Astrocyte of the spinal cord (primary cell): ENCODE measurements at places on chromosomes 3 and 15.

- DNase-seq: no peak
Measured at GRCh38 chr3:163508206-163508605, 1570.1 kb downstream of the SI start.

- no peak for DNase-seq
Measured at GRCh38 chr3:108035751-108036150, 55.1 kb downstream of the CD47 start.

- DNase-seq: no peak
Measured at GRCh38 chr3:170566413-170566812, 19.5 kb downstream of the SLC7A14 start.

DNA sequence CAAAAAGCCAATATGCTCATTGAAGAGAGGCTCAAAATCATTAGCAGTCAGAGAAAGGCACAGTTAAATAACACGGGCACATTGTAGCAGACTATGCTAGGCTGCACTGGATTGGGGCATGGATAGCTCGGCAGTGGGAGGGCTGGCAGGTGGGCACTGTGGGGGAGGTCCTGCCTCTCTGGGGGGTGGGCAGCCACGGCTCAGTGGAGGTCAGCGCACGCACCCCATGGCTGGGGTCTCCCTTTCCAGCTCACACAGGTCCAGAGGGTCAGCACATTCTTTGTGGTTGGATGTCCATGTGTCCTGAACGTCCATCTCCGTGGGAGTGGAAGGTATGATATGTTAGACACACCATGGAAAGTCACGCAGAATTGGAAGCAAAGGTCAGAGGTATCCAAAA is 18.4 kb upstream of the MGLL start:
- no peak for DNase-seq

- DNase-seq: no peak
Measured at GRCh38 chr3:72085036-72085435, 300.1 kb upstream of the PROK2 start.

GRCh38 chr3:133887074-133887802 is 8.4 kb downstream of the RAB6B start:
- no peak for DNase-seq

- DNase-seq: peak; percentile 11
Measured at GRCh38 chr15:95561463-95561862, 769.0 kb upstream of the NR2F2 start.

DNA sequence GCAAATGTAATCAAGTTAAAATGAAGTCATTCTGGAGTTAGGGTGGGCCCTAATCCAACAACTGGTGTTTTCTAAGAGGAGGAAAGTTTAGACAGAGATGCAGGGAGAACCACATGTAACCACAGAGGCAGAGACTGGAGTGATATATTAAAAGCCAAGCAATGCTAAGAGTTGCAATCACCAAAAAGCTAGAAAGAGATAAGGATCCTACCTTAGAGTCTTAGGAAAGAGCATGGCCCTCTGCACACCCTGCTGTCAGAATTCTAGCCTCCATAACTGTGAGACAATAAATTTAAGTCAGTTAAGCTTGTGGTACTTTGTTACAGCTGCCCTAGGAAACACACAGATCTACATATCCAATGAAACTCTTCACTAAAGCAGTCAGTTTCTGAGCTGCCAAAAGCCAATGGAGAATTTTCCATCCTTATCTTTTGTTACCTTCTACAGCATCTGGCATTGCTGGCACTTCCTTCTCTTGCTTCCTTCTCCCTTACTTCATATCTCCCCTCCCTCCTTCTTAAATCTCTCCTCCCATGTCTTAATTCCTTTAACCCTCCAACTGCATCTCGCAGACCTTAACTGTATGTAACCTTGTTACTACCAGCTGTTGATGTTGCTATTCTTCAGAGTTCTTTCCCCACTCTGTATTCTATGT is 11.2 kb downstream of the DCBLD2 start:
- DNase-seq: no peak

GRCh38 chr15:68284616-68285258 is 7.2 kb downstream of the FEM1B start:
- no peak for DNase-seq

DNA sequence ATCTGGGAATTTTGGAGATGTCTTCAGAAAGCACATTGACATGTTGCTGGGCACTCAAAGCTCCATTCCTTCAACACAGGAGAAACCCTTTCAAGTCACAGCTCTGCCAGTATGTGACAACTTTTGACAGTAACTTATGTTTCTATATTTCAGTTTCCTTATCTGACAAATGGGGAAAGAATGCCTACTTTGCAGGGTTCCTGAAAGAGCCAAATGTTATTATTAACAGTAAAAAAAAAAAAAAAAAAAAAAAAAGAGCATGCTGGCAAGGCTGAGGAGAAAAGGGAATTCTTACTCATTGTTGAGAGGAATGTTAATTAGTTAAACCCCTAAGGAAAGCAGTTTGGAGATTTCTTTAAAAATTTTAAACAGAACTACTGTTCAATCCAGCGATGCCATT is 272.5 kb upstream of the TGFBR2 start:
- no peak for DNase-seq

GRCh38 chr15:71811036-71811736 is 832 bp downstream of the NR2E3 start:
- no peak for DNase-seq

DNA sequence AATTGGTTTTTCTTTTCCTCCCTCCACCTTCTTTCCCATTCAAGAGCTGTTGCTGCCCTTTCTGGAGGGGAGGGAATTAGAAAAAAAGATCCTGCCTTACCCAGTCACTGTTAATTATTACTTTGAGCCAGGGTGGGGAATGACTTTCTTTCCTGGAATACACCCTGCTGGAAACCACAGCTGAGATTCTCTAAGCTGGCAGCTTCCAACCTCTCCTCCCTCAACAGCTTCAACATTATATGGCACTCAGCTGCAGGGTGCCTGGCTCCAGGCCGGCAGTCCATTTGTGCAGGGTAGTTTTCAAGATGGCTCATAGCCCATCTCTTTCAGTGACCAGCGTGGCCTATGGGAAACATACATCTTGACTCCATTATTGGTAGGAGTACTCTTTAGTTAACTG is 105.8 kb downstream of the UBE3A start:
- peak; percentile 54 for DNase-seq

GRCh38 chr3:66394753-66395249 is 106.0 kb downstream of the LRIG1 start:
- DNase-seq: peak; percentile 83

DNA sequence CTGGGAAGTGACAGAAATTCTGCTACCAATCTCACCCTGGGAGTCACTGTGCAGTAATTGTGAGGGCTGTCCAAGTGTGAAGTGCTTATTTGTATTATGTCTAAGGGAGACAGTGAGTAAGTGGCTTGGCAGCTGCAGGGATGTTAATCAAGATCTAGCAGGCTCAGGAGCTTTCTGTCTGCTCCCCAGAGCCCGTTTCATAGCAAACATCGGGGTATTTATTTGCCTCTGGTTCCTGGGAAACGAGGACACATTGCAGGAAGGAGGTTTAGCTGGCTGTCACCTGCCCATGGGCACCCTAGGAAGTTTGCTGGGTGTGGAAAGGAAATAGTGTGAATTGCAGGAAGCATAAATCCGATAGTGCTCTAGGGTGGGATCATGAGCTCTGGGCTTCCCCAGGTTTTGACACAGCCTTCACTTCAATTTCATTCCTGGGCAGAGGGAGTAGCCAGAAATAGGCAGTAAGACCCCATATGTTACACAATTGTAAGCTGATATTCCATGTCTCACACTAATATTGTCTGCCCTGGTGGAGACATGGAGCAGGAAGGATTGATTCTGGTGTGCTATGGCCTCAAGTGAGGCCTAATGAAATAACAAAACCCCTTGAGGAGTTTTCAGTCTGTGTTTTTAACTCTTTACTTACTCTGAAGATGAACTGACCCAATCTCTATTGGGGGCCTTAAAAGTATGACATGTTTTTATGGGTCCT is 74.1 kb upstream of the MITF start:
- DNase-seq: peak; percentile 42

DNA sequence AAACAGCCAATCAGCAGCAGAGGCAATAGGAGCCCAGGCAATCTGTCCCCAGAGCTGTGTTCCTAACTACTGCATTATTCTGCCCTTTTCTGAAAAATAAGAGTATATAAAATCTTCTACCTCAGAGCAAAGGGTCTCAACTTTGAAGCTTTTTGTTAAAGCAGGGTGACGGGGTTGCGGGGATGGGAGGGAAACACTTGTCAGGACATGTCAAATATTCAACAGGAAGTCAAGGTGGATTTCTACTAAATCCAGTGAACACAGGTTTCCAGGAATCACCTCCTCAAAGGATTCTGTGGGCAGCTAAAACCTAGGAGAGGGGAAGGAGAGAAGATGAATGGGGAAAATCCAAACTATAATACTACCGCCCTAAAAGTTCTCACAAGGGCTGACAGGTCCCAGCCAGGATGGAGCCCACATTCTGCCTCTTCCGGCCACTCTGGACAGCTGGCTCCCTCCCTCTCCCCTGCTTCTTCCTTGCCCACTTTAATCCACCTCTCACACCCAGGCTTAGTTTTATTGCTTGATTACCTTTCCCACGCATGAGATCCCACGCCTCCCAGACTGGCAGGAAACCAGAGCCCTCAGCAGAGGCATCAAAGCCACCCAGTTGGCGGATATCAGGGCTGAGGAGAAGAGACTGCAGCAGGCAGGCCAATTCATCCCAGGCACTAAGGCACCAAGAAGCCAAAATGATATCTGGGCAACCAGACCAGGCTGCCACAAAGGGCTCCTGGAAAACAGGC is 77.2 kb downstream of the OSBPL10 start:
- DNase-seq: no peak

DNA sequence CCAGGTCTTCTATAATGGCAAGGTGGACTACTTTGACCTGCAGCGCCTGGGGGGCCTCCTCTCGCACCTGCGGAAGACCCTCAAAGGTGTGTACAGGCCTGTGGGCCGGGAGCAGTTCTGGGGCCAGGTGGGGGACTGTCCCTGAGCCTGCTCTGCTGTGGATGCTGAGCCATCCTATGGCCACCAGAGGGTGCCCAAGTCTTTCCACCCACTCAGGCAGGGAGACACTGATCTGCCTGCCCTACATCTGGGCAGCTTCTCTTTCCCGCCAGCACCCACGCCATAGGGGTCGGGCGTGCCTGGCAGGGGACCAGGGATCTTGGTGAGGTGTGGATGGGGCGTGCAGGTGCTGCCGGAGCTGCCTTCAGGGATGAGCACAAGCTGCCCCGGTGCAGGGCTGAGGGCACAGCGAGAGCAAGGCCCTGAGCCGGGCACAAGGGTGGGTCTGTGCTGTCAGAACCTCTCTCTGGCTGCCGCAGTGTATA is 14.1 kb downstream of the RNF123 start:
- DNase-seq: peak; percentile 53

GRCh38 chr3:41574900-41575299 is 375.6 kb downstream of the CTNNB1 start:
- DNase-seq: no peak

- DNase-seq: peak; percentile 70
Measured at GRCh38 chr15:25391971-25392721, 46.7 kb downstream of the UBE3A start.
